NCI-H1105 (cell line): ENCODE measurements at places on chromosomes 3 and 15.

DNA sequence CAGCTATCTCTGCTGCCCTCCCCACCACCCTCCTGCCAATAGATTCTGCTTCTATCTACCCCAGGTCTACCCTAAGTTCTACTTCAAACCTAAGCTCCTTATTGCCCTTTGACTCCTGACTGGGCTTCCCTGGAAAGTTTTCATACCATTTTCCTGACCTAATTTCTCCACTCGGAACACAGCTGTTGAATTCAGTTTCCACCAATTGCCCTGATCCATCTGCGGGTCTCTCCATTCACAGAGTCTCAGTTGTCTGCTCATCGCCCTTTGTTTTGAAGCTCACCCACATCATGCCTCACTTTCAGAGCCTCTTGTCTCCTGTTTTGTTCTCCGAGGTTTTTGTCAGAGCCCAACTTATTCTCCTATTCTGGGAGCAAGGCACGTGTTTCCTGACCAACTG, 56.8 kb upstream of the ABI3BP start:
- DNase-seq, result no peak

DNA sequence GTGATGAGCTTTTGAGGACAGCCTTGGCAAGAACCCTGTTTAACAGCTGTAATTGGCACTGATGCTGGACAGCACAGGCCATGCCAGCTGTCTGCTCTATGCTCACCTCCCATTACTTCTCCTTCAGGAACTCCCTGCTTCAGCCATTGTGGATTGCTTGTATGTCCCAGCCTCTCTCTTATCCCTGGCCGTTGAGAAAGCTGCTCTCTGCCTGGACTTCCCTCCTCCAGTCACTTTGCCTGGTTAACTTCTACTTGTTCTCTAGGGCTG, 444.5 kb downstream of the EPHB1 start:
- DNase-seq, result peak; percentile 52

DNA sequence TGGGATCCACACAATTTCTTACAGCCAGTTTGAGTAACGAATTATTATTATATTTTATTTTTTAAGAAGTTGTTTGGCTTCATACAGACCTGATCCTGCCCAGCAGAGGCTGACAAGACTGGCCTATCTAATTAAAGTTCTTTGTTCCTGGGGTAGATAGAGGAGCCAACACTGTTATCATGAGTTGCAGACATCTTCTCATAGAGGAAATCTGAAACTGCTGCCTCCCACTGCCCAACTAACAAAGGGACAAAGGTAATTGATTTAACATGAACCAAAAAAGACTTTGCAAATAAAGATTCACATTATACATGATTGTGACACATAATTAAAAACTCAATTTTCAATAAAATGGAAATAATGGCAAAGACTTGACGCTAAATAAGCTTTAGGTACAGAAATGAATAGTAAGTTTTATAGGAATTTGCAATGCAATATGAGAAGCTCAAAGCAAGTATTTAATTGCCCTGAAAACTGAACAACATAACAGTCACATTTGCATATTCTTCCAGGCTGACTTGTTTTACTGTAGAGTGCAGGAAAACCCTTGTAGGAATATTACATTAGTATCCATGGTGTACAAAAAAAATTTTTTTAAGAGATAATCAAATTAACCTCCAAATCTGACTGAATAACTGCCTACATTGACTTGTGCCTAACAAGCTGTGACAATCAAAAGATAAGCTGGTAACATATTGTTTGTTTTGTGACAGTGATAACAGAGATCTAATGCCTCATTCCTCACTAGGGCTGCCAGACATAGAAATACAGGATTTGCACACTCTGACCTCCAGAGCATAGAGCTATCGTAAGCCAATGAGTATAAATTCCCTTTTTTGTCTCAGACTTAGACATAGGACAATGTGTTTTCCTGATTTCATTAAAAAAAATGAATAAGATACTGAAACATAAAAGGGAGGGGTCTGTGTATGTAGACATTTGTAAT, 273.2 kb downstream of the MFSD1 start:
- DNase-seq, result no peak

GRCh38 chr3:80000022-80000421, 232.2 kb upstream of the ROBO1 start:
- DNase-seq, result no peak

GRCh38 chr3:16888785-16889607, 4.2 kb downstream of the PLCL2 start:
- DNase-seq, result no peak

GRCh38 chr3:100354850-100355249, 20.3 kb downstream of the NIT2 start:
- DNase-seq, result no peak

DNA sequence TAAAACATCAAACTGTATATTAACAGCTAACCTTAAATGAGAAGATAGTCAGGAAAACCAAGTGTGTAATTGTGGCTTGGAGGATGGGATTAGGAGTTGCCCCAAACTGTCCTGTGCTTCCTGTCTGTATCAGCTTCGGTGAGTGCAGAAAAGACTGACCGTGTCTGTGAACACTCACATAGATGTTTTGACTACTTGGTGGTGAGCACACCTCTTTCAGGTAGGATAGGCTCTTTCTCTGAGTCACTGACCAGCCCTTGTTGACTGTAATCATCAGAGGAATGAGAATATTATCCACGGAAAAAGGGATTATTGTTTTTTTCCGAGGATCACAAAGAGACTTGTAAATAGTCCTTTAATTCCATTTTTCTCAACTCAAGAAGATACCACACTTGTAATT, 51.5 kb downstream of the GMNC start:
- DNase-seq, result no peak

DNA sequence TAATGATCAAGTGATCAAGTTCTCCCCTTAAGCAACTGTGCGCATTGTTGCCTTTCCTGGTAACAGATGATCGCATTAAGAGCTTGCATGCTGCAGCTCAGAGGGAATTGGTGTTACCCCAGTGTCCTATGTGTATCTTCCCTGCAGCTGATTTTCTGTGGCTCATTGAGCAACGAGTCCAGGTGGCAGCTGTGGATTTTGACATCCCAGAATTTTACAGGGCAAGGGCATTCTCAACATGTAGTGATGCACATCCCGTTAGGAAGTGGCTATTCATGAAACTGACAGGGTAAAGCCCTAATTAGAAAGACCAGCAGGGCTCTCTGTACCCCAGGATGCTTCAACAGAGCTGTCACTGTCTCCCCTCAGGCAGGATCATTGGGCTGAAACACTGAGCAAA, 232.8 kb downstream of the AGBL1 start:
- DNase-seq, result no peak

GRCh38 chr15:26023231-26023630, 160.1 kb upstream of the ATP10A start:
- DNase-seq, result no peak

DNA sequence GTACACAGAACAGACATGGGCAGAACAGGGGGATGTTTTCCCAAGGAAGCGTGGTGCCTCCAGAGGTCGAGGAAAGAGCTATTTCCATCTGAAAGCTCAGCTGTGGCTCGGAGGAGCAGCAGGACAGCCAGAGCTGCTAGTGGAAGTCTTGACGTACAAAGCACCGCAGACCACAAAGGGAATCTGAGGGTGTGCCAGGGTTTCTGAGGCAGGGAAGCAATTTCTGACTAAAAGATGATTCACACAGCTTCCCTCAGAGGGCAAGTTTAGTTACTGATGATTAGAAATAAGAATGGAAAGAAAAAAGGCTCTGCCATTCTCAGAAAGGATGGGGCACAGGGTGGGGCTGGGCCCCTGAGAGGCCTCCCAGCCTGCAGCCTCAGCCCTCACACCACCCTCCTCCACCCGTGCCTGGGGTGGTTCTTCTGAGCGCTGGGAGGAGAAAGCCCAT, 45.8 kb upstream of the SEC13 start:
- no peak for DNase-seq

GRCh38 chr15:24848050-24848449, 106.7 kb upstream of the SNRPN start:
- DNase-seq, result no peak

GRCh38 chr15:72939514-72940228, 112.6 kb upstream of the NEO1 start:
- no peak for DNase-seq

DNA sequence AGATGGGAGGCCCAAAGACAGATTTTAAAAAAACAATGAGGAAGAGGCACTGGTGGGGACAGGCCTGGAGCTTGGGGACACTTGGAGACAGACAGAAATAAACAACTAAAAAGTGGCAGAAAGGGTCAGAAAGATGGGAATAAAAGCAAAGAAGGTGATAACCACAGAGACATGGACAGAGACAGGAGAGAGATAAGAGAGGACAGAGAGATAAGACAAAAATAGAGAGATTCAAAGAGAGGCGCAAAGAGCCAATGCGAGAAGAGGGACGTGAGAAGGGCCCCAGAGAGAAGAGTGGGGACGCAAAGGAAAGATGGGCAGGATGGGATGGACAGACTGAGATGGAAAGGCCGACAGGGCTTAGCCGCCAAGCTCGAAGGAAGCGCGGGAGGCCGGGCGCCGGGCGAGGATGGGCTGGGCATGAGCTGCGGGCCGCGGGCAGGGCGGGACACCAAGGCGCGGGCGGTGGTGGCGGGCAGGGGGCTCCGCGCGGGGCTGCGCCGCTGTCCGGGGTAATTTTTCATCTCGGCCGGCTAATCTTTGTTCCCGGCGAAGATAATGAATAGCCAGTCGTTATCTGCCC, 3.1 kb upstream of the GATA2 start:
- no peak for DNase-seq

GRCh38 chr15:27124287-27124871, 153.4 kb downstream of the GABRG3 start:
- DNase-seq, result no peak

- no peak for DNase-seq
These were observed 11.9 kb upstream of the C3orf38 start for GRCh38 chr3:88137836-88138235.

- no peak for DNase-seq
These were observed 112.2 kb upstream of the RBMS3 start for GRCh38 chr3:29168696-29169095.

- no peak for DNase-seq
These were observed 4.4 kb upstream of the TPM1 start for GRCh38 chr15:63037976-63038720.

DNA sequence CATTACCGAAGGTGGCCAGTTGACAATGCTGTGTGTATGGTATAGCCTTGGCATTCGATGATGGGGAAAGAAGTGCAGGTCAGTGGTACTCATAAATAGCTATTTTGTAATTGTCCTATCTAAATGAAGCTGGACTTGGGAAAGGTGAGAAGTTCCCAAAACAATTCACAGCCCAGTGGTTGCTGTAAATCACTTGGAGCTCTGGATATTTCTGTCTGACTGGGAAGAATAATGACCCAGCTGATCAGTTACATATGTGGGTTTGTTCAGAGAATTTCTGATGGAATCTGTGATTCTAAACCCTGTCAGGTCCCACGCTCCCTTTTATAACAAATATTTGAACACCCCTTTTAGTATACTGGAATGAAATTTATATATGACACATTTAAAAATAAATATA, 133.9 kb upstream of the PFN2 start:
- no peak for DNase-seq
